ENCODE measurements at places on chromosomes 3 and 15.

- no peak for DNase-seq
These were observed 4.0 kb upstream of the DAG1 start for GRCh38 chr3:49466085-49466484.

GRCh38 chr3:122493296-122493695 lies 21.4 kb downstream of the KPNA1 start:
- DNase-seq: no peak

- no peak for DNase-seq
These were observed 10.1 kb upstream of the FOXB1 start for GRCh38 chr15:59993950-59994401.

- no peak for DNase-seq
These were observed 25.0 kb downstream of the DAG1 start for GRCh38 chr3:49495023-49495422.

GRCh38 chr15:100033140-100033857 lies 300.1 kb upstream of the LYSMD4 start:
- no peak for DNase-seq

DNA sequence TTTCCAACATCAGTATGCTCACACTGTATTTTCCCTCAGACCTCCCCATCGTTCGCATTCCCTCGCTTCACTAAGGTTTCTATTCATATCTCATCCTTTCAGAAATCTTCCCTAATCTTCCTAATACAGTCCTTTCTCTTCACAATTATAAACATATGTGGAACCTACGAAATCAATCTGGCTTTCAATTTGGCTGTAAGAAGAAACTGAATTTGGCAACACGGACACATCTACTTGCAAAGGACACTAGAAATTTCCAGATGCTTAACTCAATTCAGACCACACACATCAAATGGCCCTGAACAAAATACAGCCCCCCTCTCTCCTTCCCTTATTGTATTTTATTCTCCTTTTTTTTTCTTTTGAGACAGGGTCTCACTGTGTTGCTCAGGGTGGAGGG lies 39.1 kb upstream of the TM4SF19 start:
- DNase-seq: no peak

- no peak for DNase-seq
These were observed 460.3 kb upstream of the ZNF717 start for GRCh38 chr3:76245622-76246021.

DNA sequence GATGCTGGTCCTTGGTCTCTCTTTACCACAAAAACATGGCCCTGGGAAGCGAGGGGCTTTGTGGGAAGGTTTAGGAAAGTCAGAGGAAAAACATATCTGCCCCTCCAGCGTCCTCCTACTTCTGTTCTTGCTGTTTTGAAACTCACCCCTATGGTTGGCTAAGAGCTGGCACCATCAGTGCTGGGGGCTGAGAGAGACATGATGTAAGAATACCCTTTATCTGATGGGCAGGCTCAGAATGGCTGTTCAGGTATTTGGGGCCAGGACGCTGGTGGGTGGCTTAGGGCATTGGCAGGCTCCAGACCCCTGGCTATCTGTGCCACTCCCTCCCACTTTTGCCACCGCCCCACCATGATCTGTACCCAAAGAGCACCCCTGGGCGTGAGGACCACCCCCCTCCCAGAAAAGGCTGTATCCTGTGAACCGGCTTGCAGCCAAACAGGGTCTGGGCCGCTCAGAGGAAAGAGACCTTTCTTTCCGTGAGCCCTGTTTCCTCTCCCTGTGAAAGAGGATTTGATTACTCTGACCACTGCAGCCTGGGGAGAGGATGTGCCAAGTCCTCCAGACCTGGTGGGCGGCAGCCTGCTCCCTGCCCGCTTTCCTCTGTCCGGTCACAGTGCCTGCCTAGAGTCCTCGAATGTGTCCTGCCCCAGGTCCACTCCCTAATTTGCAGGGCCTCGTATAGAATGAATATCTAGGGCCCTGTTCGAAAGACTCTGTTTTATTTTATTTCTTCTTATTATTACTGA lies 61.3 kb upstream of the SLC6A6 start:
- no peak for DNase-seq

DNA sequence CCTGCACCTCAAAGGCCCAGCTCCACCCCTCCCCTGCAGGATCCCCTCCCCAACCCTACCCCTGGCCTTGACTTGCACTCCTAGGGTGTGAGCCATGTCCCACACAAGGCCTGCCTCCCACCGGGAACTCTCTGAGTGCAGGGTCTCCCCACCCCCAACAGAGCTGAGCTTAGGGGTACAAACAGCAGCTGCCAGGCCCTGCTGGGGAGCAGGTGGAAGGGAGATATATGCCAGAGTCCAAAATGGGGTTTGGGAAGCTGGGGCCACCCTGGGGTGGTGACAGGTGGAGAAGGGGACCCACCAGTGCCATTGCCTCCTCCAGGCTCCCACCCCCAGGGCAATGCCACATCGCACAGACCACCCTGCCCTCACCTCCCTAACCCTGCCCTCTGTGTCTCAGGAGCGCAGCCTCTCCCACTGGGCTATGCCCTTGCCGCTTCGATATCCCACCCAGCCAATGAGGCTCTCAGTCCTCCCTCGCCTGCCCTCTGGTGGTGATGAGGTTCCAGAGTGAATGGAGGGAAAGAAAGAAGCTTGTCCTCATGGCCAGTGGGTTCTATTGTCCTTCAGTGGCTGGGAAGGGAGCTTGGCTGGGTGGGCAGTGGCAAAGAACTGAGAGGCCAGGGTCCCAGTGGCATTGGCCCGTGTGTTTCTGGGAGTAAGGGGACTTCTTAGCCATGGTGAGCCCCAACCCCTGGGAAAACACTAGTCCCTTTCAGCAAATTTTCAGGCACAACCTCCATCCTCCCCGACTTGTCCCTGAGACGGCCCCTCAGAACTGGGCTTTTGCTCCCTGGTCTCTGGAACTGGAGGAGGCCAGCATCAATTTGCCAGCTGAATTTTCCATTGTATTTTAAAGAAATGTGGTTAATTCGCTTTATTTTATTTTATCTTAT lies 46.8 kb downstream of the CYP11A1 start:
- DNase-seq: peak; percentile 57

GRCh38 chr15:84890670-84891162 lies 6.3 kb downstream of the SLC28A1 start:
- DNase-seq: no peak

DNA sequence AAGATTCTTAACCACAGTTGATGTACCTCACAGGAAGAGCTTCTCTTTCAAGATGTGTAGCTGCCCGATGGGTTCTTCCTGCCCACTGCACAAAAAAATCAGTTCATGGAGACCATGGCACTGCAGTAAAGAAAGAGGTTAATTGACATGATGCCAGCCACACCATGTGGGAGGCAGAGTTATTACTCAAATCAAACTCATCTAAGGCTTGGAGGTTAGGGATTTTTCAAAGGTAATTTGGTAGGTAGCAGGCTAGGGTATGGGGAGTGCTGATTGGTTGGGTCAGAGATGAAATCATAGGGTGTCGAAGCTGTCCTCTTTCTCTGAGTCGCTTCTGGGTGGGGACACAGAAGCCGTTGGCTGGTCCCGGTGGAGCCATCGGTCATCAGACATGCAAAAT lies 57.4 kb upstream of the BDH1 start:
- no peak for DNase-seq

GRCh38 chr15:29711531-29711930 lies 110.7 kb downstream of the TJP1 start:
- no peak for DNase-seq

- DNase-seq: no peak
These were observed 21.6 kb downstream of the PLA2G4B start for GRCh38 chr15:41860049-41860828.

GRCh38 chr15:98714922-98715321 lies 66.6 kb downstream of the IGF1R start:
- DNase-seq: no peak

DNA sequence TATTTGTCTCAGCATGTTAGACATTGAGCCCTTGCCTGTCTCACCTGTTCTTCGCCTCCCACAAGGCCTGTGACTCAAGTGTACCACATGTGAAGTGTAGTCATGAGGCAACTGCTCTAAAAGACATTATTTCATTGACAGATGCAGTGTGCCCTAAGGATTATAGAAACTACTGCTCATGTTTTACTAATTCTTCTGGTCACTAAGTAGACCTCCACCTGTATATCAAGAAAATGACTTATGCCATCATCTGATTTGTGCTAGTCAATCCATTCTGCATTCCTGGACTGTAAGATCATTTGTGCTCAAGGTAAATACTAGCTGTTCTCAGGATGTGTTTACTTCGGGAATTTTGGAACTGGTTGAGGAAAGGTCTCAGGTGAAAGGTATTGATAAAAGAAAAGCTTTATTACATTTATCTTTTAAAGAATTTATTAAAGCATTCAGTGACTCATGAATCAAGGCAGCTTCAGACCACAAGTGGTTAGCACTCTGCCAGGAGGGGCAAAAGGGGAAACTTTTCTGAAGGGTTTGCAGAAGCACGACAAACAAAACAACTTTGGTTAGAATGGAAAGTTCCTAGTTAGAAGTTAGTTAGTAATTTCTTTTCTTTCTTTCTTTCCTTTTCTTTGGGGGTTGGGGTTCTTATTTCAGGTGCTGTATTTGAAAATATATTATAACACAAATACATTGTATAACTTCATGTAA lies 465.3 kb upstream of the CBLB start:
- DNase-seq: no peak

- peak; percentile 55 for DNase-seq
These were observed 77.7 kb downstream of the OCA2 start for GRCh38 chr15:28021281-28022039.

- peak; percentile 46 for DNase-seq
These were observed 13.7 kb upstream of the PARP6 start for GRCh38 chr15:72285927-72286516.

DNA sequence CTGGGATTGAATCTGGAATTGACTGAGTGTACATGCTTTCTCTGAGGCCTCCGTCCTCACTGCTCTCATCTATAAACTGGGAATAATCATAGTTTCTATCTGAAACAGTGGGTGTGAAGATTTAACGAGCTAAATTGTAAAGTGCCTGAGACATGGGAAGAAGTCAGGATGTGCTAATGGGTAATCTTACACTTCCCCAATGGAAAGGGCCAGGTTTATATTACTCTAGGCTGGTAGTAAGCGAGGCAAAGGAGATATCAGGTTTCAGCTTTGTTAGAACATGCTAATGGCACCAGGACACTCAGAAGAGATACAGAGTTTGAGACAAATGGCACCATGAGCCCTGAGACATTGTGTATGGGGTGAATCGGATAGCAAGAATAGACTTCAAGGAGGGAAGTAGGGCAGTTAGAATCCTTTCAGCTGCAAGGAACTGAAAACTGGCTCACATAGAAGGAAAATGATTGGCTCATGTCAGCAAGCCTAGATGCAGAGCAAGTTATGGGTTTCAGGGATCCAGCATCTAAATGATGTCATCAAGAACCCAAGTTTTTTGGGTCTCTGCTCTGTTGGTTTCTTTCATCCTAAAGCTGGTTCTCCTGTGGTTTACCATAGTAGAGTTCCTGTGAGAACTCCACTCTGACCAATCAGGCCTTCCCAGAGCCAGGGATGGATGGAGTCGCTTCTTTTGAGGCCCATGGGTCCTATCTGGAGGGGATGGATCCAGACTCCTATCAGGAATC lies 21.8 kb downstream of the FLNB start:
- no peak for DNase-seq

- DNase-seq: no peak
These were observed 78.5 kb downstream of the ARNT2 start for GRCh38 chr15:80482696-80483095.

DNA sequence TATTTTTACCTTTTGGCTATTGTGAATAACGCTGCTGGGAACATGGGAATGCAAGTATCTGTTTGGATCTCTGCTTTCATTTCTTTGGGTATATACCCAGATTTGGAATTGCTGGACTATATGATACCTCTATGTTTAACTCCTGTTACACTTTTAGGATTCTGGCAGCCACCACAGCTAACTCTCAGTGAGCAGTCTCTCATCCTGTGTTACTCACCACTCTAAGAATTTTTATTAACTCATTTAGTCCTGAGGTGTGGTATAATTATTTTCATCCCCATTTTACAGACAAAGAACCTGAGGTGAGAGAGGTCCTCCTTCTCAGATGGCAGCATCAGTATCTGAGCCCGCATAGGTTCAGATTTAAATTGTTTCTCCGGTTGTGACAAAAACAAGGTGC lies 1.1 kb downstream of the SPATA12 start:
- DNase-seq: no peak

- DNase-seq: no peak
These were observed 3.4 kb upstream of the PXK start for GRCh38 chr3:58329150-58329921.

GRCh38 chr3:144491333-144491732 lies 519.7 kb downstream of the DIPK2A start:
- no peak for DNase-seq

DNA sequence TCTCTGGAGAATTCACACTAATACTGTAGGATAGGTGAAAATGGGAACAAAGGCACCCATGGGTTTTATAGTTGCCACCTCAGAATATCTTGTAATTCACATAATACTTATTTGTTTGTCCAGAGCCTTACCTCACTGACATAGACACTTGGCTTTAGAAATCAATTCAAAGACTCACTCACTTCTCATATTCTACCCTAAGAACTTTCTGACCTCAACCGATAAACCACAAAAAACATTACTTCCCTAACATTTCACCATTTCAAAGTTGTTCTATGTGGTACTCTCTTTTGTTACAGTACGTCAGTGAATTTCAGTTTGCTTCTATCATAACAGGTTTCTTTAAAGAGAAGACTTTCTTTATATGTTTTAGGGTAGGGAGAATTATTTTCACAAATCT lies 359.3 kb downstream of the IGSF11 start:
- DNase-seq: no peak
